Brain pericyte (primary cell): ENCODE measurements at places on chromosomes 2 and 18.

- DNase-seq, result no peak
These were observed 27.1 kb downstream of the SMIM21 start for GRCh38 chr18:75400366-75400765.

DNA sequence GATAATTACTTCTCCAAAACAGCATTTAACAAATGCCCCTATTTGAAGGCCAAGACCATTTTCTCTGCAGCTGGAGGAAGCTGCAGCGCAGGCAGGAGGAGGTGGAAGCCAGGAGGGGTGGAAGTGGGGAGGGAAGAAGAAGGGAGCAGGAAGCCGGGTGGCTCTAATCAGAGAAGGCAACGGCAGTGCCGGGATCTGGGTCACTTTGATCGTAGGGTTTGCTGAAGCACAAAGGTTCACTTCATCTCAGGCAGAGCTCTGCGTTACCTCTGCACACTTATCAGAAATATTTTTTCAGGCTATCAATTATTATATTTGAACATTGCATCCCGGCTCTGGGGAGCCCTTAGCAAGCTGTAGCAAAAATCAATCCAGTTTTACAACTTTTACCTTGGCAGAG, 315.8 kb upstream of the POU3F3 start:
- DNase-seq, result no peak

- DNase-seq, result no peak
These were observed 8.5 kb upstream of the CELF4 start for GRCh38 chr18:37574113-37574512.

GRCh38 chr2:59435635-59436034, 1117.8 kb downstream of the BCL11A start:
- DNase-seq, result no peak

GRCh38 chr2:3268705-3269029, 109.0 kb downstream of the EIPR1 start:
- DNase-seq, result no peak

DNA sequence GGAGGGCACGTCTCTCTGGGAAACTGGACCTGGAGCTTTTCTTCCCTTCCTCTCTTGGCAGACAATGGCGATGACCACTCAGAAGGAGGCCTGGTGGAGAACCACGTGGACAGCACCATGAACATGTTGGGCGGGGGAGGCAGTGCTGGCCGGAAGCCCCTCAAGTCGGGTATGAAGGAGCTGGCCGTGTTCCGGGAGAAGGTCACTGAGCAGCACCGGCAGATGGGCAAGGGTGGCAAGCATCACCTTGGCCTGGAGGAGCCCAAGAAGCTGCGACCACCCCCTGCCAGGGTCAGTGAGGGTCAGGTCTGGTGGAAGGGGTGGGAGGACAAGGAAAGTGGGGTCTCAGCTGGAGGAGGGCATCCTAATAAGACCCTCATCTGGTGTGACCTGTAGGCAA, 27.3 kb downstream of the IGFBP2 start:
- no peak for DNase-seq

- no peak for DNase-seq
These were observed 20.4 kb downstream of the IFIH1 start for GRCh38 chr2:162297925-162298552.

DNA sequence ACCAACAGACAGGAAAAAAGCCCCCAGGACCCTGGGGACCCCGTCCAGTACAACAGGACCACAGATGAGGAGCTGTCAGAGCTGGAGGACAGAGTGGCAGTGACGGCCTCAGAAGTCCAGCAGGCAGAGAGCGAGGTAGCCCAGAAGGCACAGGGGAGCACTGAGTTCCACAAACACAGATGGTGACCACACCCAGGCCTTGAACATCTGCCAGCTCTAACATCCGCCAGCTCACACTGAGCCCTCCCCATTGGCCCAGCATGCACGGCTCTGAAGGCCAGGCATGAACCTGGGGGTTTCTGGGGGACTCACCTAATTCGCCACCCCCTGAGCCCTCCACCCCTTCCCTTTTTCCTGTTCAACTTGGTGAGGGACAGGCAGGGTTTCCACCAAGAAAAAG, 25.6 kb upstream of the PRLH start:
- no peak for DNase-seq

DNA sequence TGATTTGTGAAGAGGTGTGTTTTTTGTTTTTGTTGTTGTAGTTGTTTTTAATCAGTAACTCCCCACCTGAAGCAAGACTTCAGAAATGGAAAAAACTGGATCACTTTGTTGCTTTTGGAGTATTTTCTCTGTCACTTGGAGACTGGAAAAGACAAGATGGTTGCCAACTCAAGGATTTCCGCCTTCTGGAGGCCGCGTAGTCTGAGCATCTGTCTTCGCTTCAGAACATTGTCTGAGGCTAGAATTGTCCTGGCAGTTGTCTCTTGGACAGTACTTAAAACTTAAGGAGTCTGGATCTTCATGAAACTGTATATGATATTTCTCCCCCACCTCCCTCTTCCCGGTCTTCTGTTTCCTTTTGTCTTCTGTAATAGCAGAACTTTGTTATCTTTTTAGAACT, 67.7 kb downstream of the ARHGAP28 start:
- DNase-seq, result no peak

- DNase-seq, result no peak
These were observed 72.3 kb downstream of the FMNL2 start for GRCh38 chr2:152407204-152407721.

DNA sequence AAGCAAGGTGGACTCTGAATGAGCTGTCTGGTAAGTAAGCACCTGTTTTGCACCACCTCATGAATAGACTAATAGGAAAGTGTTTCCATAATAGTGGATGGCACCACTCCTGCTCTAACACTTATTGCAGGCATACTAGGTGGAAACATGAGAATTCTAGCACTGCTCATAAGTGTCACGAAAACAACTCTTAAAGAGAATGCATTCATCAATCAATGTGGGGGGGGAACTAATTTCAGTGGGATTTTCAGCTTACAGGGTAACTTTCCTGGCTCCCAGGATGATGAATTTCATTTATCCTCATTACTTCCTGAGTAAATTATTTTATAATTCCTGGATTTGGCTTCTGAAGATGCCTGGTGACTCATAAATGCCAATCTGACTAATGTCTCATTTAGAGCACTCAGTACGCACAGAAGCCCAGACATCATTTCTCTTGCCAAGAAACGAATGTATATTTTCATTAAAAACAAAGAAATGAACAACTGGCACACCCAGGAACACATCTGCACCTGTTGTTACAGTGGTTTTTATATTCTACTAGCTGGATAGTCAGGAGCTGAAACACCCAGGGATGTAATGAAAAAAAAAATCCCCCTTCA, 129.6 kb downstream of the PID1 start:
- DNase-seq, result no peak

GRCh38 chr18:37252854-37253393, 312.7 kb downstream of the CELF4 start:
- no peak for DNase-seq

DNA sequence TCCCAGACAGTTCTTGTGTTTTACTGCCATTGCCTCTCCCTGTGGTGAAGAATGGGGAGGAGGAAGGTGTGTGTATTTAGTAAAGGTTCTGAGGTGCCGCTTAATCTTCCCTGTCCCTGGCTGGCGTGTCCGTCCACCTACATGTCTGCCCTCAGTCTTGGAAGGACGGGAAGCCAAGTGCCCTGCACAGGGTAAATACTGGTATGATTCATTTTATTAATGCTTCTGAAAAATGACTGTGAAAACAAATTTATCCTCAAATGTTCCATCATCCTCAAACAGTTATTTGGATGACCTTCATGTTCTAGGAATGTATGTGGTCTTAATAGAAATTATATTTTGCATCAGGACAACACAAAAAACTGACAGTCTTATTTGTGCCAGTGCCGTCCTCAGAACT, 6.6 kb downstream of the EPAS1 start:
- DNase-seq, result no peak

GRCh38 chr2:66014450-66014849, 420.5 kb upstream of the MEIS1 start:
- DNase-seq, result no peak

- DNase-seq, result no peak
These were observed 149.5 kb downstream of the LRRTM4 start for GRCh38 chr2:77372636-77373035.

DNA sequence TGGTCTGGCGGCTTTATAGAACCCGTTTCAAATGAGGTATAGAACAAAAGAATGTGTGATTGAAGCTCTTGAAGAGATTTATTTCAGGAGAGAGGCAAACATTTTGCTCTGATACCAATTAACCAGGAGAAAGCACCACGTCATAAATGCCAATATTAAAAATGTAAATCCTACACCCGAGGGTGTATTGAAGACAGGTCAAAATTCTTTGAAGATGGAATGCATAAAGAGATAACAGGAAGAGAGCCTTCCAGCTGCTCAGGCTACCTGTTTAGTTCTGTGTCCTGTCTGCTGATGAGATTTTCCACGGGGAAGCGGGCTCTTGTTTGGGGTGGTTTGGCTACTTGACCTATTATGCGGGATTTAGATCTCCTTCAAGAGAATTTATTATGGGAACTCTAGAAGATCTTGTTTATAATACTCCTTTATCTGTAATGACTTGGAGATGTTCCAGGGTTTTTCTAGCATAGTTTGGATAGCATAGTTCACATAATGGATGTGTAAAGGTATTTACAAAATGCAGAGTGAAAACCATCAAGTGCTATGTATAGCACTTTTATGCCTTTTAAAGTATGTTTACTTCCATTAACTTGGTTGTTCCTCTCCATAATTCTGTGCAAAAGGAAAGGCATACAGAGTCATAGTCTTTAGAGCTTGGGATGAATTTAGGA, 204.5 kb upstream of the SPRED2 start:
- DNase-seq, result no peak

DNA sequence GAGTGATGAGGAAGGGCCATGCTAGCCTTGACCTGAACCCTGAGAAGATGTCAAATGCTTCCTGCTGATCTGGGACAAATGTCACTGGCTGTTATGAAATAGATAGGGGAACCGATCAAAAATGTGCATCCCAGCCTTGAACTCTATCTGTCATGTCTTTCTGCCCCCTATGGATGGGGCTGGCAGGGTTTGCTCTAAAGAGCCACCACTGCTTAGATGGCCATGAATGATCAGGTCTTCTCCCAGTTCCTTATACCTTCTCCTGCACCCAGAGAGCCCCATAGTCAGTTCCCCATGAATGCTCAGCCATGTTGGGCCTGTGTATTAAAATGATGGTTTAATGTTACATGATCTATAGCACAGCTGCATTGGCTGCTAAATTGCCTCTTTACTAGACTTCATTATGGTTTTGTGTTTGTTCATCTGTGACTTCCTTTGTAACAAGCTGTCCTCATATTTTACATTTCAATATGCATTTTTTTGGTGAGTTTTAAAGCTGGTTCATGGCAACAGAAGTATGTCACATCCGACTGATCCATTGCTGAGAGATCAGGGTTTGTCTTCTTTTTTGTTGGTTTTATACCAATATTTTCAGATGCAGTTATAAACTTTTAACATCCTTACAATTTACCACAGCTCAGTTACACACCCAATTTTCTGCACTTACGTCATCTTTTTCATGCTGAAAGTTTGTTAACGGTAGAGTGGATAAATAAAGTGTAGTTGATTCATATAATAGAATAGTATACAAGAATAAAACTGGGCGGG, 56.3 kb upstream of the SMAD2 start:
- no peak for DNase-seq

DNA sequence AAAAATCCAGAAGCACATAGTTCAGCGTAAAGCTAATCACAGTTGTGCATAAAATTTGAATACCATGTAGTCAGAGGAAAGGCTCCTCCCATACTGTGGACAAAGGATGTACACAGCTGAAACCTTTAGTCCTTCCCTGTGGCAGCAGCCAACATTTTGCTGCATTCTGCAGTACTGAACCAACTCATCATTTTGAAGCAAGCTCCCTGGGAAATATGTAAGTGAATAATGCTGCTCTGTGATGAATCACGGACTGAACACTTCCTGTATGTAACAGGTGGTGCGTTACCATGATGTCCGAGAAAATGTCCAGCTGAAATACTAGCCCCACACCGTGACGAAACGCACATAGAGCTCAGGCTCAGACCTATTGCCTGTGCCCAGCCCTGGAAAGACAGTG, 421.1 kb upstream of the RAB12 start:
- no peak for DNase-seq

GRCh38 chr18:48417985-48418384, 8.8 kb upstream of the ZBTB7C start:
- no peak for DNase-seq

GRCh38 chr2:215637651-215638050, 201.8 kb upstream of the FN1 start:
- no peak for DNase-seq

- DNase-seq, result no peak
These were observed 29.0 kb downstream of the PTPRM start for GRCh38 chr18:7596147-7596546.

- DNase-seq, result no peak
These were observed 113.7 kb downstream of the B3GNT2 start for GRCh38 chr2:62309465-62310091.

GRCh38 chr2:69789772-69790600, 39.5 kb upstream of the GMCL1 start:
- no peak for DNase-seq

- no peak for DNase-seq
These were observed 543.5 kb downstream of the METTL4 start for GRCh38 chr18:2027756-2028155.

GRCh38 chr2:45117383-45117782, 108.1 kb upstream of the SIX2 start:
- peak; percentile 16 for DNase-seq

DNA sequence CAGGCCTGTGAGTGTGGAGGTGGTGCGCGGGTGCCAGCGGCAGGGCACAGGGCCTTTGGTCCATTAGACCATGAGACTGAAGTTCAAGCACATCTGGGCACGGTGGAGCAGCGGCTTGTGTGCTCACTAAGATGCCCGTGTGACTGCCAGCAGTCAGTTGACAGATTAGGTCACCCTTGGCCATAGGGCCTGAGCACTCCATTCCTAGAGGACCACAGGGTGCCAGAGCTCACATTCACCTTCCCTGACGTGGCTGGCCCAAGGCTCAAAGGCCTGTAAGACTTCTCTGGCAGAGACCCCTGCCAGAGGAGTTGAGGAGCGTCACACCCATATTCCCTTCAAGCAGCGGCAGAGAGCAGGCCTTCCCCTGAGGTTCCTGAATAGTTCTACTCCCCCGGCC, 650 bp downstream of the LHCGR start:
- no peak for DNase-seq

DNA sequence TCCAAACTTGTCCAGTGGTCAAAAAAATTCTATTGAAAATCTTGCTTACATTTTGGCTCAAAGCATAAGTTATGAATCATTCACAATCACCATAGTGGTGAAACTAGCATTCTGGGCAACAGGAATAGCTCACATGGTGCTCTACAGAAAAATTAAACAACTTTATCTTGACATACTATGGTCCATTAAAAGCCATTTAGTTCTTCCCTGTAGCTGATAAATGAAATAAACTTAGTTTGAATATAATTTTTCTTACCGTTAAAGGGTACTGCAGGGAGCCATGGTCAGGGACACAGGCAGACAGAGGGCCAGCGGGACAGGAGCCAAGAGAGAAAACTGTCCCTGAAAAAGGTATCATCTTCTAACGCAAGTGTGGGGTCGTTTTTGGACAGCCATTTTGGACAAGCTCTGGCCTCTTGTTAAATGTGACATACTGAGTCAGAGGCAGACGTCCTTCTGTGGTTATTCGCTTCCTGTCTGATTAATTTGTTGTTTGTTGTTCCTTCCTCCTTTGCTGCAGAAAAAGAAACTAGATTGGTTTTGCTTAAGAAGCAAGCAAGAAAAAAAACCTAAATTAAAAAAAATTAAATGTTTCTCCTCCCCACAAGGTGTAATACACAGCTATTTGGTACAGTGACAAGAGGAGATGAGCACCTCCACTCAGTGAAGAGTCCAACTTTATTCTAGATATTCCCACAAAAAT, at the start of gene WIPF1:
WIPF1 (minus strand) TSS at position 460 of the 703 bp plus-strand sequence. CDS start 12,231 bp downstream, outside the sequence.
- no peak for DNase-seq

- peak; percentile 34 for DNase-seq
These were observed 118.7 kb downstream of the KCTD1 start for GRCh38 chr18:26429535-26430226.
